ENCODE measurements at places on chromosomes 12 and 14.

GRCh38 chr12:96399120-96399918 lies 920 bp downstream of the CDK17 start:
- peak; percentile 75 for DNase-seq

DNA sequence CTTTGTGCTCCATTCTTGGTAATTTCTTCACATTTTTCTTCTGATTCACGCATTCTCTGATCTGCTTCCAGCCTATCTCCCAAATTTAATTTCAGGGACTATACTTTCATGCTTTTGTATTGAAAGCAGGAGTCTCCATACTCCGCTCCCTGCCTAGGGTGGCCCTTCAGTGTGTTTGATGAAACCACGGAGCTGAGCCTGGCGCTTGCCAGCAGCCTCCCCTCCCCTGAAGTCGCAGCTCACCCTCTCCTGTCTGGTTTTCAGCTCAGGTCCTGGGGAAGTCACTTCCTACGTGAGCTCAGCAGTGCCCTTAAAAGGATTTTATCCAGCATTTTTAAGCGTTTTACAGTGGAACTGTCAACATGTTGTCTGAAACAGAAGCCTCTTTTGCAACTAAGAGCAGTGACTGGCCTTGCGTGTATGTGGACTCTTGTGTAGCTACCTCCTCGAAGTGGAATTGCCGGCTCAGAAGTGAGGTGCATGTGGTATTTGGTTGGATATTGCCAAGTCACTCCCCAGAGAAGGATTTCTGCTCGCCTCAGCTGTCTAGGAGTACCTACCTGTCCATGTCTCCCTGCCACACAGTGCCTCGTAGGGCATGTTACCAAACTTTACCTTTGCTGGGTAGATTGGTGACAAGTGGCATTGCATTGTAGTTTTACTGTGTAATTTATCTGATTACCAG lies 78.5 kb downstream of the TESC start:
- DNase-seq = no peak

DNA sequence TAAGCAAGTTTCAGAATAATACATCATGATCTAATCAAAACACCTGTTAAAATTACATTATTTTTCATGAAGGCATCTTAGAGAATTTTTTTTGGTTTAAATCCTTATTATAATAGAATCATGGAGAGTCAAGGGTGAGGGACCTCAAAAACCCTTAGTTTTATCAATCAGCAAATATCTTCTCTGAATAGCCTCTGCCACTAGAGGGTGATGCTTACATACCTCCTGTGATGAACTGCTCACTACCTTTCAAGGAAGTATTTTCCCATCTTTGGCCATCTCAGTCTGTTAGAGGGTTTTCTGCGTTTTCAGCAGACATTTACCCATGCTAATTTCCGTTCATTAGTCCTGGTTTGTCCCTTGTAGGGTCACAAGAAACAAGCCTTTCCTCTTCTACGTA lies 200.2 kb downstream of the TRHDE start:
- DNase-seq = no peak

- no peak for DNase-seq
Observed at GRCh38 chr12:132071040-132071810, 72.9 kb downstream of the DDX51 start.

DNA sequence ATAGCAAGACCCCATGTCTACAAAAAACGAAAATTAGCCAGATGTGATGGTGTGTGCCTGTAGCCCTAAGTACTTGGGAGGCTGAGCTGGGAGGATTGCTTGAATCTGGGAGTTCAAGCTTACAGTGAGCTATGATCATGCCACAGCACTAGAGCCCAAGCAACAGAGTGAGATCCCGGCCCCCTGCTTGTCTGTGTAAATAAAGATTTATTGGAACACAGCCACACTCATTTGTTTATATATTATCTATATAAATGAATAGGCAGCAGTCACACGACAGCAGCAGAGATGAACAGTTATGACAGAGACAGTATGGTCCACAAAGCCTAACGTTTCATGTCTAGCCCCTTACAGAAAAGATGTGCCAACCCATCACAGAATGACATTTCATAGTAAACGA lies 14.8 kb downstream of the DDX54 start:
- DNase-seq = no peak

- DNase-seq = no peak
Observed at GRCh38 chr12:34605955-34606748, 583.9 kb downstream of the ALG10 start.

GRCh38 chr14:61668282-61668681 lies 27.0 kb upstream of the HIF1A start:
- DNase-seq = no peak

DNA sequence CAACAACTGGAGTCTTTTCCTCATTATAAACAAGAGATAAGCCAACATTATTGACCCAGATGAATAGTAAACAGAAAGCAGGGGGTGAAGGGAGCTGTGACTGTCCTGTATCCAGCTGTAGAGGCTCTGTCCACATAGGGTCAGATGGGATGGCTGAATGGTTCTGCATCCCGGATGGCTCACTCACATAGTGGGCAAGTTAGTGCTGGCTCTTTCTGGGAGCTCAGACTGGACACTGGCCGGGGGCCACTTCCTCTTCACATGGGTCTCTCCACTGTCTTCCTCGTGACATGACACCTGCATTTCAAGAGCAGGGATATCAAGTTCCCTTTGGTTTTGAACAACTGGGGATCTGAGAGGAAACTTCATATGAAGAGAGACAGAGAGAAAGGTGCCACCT lies 969.6 kb upstream of the TMEM132C start:
- no peak for DNase-seq

DNA sequence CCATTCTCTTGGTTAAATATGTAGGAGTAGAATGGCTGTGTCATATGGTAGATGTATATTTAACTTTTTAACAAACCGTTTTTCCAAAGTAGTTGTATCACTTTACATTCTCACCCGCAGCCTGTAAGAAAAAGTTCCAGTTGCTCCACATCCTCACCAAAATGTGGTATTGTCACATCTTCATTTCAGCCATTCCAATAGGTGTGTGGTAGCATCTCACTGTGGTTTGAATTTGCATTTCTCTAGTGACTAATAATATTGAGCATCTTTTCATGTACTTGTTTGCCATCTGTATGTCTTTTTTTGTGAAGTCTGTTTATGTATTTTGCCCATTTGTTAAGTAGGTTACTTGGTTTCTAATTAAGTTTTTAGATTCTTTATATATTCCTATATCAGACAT lies 78.6 kb downstream of the TBK1 start:
- no peak for DNase-seq

GRCh38 chr14:64930085-64930843 lies 12.3 kb downstream of the GPX2 start:
- DNase-seq = no peak

- no peak for DNase-seq
Observed at GRCh38 chr12:122819209-122819785, 16.0 kb upstream of the HIP1R start.

- no peak for DNase-seq
Observed at GRCh38 chr12:92556141-92556540, 146.6 kb upstream of the PLEKHG7 start.

DNA sequence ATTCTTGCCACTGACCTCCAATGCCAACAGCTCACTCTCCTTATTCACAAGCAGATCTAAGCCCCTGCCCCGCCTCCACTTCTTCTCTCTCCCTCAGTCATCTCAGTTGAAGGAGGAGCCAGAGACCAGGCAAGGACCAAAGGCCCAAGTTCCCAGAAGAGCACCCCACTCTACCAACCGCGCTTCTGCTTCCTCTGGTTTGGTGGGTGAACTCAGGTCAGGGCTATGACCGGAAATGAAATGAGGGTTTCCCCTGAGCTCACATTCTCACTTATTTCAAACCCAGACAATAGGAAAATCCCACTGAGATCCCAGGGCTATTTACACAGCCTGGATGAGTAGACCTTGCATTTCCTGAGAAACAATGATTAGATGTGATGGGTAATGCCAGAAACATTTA lies 9.9 kb downstream of the DPF3 start:
- DNase-seq = peak; percentile 79

- no peak for DNase-seq
Observed at GRCh38 chr14:105315941-105316576, 1.5 kb downstream of the PACS2 start.

- DNase-seq = no peak
Observed at GRCh38 chr14:74917646-74918081, 5.4 kb downstream of the RPS6KL1 start.

All from ELR (cell line).